ENCODE measurements at places on chromosomes 1 and 21. TPM values are rescaled to one million over a fixed set of nuclear protein-coding genes. Genes with fewer than 3 reads are reported as not detected.
A peak's percentile ranks its signal among the peaks of the same experiment; 100 is the strongest.

The ACTA1 gene
- 0.58 TPM for total RNA-seq

The PAPPA2 gene
- total RNA-seq: 0.29 TPM

DNA sequence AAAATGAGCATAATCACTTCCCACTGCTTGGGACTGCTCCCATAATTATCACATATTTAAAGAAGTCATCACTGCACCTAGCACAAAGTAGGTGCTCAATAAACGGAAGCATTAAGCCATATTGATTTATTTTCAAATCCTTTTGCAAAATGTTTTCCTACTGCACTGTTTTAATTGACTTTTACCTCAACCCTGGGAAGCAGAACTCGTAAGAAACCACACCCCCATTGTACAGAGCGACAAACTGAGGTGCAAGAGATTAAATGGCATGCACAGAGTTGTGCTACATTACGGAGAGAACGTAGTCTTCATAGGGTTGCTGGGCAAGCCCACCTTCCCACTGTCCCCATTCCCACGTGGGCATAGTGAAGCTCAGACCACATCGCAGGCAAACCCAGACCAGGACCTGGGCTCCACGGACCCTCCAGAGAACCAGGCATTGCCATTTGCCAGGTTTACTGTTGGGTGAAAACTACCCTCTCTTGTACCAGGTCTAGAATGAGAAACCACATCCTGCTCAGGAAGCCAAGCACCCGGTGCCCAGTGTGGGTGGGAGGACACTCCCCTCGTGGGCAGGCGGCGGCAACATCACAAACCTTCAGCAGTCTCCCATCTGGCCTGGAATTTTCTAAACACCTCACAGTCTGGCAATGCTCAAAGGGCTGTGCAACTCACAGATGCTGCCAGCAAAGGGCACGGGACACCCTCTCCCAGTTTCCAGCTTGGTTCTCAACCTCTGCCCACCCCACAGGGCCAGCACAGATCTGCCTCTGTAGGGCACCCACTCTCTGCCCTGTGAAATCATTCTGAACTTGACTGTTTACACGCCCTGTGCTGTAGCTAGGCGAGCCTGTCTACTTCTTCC, 8.2 kb downstream of the IFFO2 start:
- peak; percentile 61 for DNase-seq

DNA sequence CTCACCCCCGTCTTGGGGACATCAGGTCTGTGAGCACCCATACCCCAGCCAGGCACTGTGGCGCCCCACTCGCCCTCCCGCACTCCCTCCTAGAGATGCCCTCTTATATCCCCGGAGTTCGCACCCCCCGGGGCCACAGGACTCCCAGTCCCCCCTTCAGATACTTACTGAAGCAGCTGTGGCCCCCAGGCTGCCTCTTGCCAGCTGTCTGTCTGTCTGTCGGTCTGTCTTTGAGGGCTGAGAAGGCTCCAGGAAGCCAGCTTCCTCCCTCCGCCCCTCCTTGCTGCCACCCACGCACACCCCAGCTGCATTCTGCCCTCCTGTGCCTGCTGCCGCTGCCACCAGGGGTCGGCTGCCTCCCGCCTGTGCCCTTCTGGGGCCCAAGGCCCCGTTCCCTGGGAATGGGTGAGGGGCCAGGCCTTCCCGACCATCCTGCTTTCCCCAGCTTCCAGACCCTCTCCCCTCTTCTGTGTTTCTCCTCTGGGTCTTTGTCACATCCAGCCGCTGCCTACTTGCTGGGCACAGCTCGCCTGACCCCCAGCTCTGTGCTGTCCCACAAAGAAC, at the start of gene PTPN7:
PTPN7 (minus strand) TSS at position 226 of the 564 bp plus-strand sequence. CDS start 1,200 bp downstream, outside the sequence.
- DNase-seq: peak; percentile 66

DNA sequence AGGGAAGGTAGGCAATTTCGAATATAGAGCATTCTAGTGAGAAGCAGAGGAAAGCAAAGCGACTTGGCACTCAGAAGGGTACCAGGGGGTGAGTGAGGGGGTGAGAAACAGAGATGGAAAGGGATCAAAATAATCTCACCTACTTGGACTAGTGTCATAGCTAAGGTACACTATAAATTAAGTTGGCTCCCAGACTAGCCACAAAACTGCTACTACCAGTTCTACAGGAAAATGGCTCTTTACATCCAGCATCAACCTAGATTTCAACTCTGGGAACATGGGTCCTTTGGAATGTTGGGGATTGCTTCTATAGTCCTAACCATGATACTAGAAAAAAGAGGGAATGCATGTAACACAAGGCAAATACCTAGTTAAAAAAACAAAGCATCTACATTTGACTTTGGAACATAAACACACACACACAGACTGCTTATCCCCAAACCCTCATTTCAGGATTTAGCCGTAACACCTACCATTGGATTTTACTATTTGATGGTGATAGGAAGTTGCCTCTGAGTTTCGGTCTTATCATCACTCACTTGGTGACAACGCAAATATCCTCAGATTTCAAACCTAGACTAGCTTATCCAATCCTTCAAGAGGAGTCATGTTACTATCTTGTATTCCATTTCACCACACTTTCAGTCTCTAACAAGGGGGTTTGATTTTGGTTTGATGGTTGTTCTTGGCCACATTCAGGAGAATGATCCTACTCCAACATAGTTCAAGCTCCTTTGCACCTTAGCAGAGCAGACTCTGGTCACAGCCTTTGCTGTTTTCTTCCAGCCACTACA, 5.6 kb downstream of the ZBTB21 start:
- no peak for DNase-seq

GRCh38 chr21:32135401-32136363, 143.2 kb downstream of the MIS18A start:
- DNase-seq: no peak
